ENCODE measurements at places on chromosomes 13 and 19.

DNA sequence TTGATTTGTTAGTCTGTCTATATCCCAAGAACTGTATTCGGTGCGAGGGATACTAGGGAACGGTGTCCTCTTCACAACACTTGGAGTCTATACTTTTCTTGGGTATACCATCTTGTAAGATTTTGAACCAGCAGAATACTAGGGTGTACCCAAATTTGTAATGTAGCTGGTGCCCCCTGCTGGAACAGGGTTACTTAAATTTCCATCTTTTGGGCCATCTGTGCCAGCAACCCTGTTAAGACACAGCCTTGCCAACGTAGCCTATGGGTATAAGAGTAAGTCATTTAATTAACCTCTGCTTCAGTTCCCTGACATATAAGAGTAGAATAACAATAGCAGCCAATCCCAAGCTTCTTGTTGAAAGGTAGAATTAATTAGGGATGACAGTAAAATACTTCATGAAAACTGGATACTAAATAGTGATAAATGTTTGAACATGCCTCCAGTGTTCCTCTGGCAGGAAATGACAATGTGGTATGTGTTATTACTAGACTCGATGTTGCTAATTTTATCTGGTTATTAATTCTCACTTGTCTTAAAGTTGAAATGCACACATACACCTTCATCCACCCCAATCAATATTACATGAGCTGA lies 607.6 kb downstream of the FGF9 start:
- DNase-seq = peak; percentile 44

DNA sequence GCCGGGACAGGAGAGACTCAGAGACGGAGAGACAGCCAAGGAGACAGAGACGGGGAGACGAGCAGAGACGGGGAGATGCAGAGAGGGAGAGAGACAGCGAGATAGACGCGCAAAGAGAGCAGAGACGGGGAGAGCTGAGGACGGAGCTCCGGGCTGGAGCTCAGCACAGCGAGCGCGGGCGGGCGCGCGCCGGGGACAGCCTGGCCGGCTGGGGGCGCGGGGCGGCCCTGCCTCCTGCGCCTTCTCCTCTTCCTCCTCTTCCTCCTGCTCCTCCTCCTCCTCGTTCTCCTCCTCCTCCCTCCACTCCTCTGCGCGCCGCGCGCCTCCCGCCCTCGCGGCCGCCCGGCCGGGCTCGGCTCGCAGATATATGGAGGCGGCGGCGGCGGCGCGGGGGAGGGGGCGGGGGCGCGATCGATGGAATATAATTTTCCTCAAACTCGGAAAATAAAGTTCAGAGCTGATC lies at the start of gene ERFL:
ERFL (minus strand) TSS at position 229 of the 463 bp plus-strand sequence. CDS start 15,530 bp downstream, outside the sequence.
- no peak for DNase-seq

DNA sequence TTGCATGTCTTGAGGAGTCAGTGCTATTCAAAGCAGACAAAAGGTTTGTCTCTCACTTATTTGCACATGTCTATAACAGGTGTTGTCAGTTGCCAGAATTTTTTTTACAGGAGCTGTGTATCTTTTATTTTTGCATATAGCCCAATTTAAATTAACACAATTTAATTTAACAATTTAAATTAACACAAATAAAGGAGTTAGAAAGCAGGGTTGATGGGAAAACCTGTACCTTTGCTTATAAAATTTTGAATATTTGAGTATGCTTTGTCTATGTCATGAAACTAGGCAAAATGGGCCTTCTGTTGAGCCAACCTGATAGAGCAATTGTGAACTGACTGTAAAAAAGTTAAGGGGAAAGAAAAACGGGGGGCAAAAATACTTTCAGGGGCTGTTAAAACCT lies 78.0 kb downstream of the MAP4K1 start:
- no peak for DNase-seq

- DNase-seq = no peak
Observed at GRCh38 chr13:33249066-33249465, 36.5 kb downstream of the STARD13 start.

- DNase-seq = no peak
Observed at GRCh38 chr19:1362387-1363257, 21.1 kb upstream of the NDUFS7 start.

GRCh38 chr19:6608940-6609339 lies 18.0 kb upstream of the CD70 start:
- DNase-seq = no peak

GRCh38 chr19:49422407-49423070 lies 702 bp downstream of the PTH2 start:
- no peak for DNase-seq

- no peak for DNase-seq
Observed at GRCh38 chr13:113364311-113364889, 470 bp upstream of the GRTP1 start.

- DNase-seq = peak; percentile 42
Observed at GRCh38 chr19:13104360-13104847, 1.7 kb upstream of the LYL1 start.

DNA sequence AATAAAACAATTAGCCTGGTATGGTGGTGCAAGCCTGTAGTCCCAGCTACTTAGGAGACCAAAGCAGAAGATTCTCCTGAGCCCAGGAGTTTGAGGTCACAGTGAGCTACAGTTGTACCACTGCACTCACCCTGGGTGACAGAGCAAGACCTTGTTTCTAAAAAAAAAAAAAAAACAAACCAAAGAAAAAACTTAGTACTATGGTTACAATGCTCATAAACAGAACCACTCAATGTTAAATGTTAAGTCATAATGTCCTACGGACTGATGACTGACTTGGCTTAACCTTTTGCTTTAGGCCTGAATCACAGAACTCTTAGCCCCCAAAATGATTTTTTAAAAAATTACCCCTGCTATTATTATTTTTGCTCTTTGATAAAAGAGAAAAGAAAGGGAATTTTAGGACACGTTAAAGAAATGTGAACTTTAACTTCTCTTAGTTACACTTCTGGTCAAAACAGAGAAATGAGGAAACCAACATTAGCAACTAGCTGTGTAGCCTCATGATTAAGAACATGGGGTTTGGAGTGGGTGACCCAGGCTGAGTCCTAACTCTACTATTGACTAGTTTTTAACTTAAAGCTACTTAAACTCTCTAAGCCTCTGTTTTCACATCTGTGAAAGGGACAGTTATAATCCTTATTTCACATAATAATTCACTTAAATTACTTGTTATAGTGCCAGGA lies 13.7 kb upstream of the ELF1 start:
- no peak for DNase-seq

GRCh38 chr19:2253106-2254063 lies 2.8 kb downstream of the JSRP1 start:
- DNase-seq = no peak

GRCh38 chr13:46996316-46997030 lies 99.6 kb upstream of the HTR2A start:
- no peak for DNase-seq

DNA sequence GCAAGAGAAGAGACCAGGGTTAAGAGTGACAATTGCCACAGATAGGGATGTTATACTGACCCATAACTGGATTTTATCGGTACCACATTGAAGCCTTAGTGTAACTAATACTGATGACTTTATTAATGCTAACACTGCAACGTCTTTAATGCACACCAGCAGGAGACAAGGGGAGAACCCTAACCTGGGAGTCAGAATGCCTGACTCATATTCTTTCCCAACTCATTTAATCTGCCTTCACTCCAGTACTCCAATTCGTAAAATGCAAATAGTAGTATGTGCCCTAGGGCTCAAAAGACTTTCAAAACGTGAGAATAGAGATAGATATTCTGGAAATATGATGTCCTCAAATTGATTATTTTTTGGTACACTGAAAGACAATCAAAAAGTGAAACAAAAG lies 62.4 kb downstream of the GPC6 start:
- DNase-seq = no peak

GRCh38 chr19:5417495-5418436 lies 37.5 kb upstream of the ZNRF4 start:
- no peak for DNase-seq

DNA sequence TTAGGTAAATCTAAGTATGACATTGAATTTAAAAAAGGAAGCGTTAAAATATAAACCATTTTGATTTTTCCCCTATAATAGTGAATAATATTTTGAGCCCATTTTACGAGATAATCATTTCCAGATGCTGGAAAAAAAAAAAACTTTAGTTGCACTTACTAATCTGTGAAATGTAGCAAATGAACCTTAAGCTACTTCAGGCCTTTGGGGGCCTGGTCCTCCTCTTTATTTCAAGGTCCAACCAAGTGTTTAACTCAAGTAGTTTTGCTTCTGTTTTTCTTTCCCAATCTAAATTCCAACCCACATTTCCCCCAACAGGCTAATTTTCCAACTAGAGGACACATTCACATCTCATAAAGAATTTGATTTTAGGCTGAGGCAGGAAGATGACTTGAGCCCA lies 101.2 kb downstream of the TNFRSF19 start:
- DNase-seq = no peak

DNA sequence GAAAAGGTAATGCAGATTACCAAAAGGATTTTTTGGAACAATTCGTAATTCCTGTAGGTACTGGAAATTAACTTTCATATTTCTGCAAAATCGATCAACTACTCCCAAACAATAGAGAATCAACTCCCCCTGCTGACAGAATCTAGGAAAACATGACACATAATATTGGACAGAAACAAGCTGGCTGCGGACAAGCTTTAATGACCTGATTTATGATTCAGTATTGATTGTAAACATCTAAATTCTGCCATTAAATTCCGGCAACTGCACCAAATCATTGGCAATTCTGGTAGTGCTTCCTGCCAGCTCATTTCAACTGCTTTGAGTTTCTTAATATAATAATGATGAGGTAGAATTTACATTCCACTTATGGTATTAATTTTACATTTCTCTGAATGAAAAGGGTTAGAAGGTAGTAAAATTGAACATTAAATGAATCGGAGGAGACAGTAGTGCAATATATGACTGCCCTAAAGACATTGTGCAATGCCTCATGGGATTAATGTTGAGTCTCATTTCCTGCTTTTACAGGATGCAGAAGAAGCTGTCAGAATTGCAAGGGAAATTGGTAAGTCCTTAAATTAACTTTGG lies 146.5 kb downstream of the PCCA start:
- no peak for DNase-seq

DNA sequence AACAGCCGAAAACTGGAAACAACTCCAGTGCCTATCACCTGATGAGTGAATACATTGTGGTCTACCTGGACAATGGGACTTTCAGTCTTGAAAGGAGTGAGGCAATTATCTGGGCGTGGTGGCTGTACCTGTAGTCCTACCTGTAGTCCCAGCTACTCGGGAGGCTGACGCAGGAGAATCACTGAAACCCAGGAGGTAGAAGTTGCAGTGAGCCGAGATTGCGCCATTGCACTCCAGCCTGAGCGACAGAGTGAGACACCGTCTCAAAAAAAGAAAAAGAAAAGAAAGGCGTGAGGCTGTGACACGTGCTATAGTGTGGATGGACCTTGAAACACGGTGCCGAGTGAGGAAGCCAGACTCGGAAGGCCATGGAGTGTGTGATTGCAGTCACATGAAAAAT lies 4.1 kb upstream of the NTN5 start:
- no peak for DNase-seq

DNA sequence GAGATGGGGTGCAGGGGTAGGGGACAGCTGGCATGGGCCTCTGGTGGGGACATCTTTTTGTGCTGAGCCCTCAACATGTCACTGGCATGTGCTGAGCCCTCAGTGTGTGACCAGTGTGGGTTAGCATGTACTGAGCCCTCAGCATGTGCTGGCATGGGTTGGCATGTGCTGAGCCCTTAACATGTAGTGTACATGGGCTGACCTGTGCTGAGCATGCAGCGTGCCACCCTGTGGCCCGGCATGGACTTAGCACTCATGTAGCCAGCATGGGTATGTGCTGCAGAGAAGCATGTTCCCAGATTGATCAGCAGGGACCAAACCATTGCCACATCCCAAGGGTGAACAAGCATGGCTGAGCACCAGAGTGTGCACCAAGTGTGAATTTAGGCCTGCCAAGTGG lies 11.5 kb downstream of the HIPK4 start:
- DNase-seq = no peak

DNA sequence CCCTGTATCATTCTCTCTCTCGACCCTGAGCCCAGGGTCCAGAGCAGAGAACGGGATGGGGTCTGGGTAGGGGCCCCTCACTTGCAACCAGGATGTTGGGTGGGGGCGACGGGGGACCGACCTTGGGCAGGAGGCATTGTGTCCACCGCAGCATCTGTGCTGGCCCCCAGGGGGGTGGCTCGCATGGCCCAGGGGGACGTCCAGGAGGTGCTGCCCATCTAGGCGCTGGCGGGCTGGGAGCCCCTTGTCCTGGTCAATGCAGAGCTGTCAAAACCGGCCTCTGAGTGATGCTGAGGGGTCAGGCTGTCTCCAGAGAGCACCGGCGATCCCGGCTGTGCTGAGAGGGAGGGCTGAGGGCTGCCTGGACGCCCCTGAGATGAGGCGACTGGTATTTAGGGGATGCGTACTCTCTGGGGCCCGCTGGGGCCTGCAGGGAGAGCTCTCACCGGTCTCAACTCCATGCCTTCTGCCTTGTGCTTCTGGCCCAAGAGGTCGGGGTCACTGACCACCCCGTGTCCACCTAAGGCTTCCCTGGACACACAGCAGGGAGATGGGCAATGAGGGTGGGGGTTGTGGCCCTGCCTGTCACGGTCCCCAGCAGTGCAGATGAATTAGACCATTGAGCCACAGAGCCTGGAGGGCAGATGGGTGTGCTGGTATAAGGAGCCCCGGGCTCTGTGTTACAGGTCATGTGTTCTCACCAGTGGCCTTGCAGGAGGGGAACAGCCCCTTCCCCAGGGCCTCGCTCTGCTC lies 8.6 kb downstream of the RPS9 start:
- DNase-seq = no peak

DNA sequence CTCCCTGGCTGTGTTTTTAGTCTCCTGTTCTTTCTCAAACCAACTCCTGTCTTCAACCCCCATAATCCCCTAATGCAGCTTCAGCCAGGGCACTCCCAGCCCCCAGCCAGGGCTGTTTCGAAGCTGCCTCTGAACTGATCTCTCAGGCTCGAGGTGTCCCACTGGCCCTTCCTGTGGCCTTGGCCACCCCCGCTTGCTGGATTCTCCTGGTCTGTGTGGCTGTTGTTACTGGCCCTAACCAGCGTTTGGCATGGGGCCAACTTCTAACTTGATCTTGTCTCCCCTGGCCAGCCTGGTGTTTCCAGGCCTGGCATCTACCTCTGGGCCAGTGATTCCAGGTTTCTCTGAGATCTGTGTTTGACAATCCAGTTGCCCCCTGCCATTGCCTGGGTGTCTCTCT lies 11.0 kb downstream of the XAB2 start:
- no peak for DNase-seq

GRCh38 chr13:100497389-100497788 lies 91.2 kb downstream of the GGACT start:
- no peak for DNase-seq

- no peak for DNase-seq
Observed at GRCh38 chr19:6593651-6594416, 2.9 kb upstream of the CD70 start.
